ENCODE measurements at places on chromosomes 13 and 19.

DNA sequence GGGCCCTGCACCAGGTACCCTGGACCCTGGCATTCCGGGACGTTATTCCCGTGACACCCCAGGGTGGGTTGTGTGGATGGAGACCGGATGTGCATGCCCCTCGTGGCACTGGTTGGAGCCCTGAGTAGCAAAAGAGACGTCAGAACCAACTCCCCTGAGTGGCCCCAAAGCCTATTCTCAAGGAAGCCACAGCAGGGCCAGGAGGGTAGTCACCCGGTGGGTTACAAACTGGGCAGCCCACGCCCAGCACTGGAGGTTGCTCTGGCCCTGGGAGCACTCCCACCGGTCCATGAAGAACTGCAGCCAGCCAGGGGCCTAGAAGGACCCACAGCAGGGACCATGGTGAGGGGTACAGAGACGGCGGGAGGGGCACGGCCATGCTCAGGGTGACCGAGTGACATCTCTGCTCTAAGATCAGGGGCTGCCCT lies 7.5 kb downstream of the KLF16 start:
- peaks cover 45% of the 10 kb centered on the region for H3K4me1 ChIP-seq
- H3K27ac ChIP-seq, result no peak overlapping the region
- no peaks in the 10 kb centered on the region for H3K36me3 ChIP-seq
- peak overlapping the region; percentile 47 for H3K4me3 ChIP-seq
- H3K27me3 ChIP-seq, result peaks cover 5% of the 10 kb centered on the region
- DNase-seq, result no peak

GRCh38 chr19:10010247-10010691 lies at the start of gene COL5A3:
COL5A3 (minus strand) TSS chr19:10010504; CDS start chr19:10010385, 119 bp downstream.
- H3K27ac ChIP-seq, result no peak within 1 kb of the TSS
- DNase-seq, result no peak
- H3K27me3 ChIP-seq, result peaks cover 62% of the 10 kb centered on the region
- peaks cover 13% of the 10 kb centered on the region for H3K4me1 ChIP-seq
- H3K36me3 ChIP-seq, result no peaks in the 10 kb centered on the region
- H3K4me3 ChIP-seq, result no peak within 1 kb of the TSS

DNA sequence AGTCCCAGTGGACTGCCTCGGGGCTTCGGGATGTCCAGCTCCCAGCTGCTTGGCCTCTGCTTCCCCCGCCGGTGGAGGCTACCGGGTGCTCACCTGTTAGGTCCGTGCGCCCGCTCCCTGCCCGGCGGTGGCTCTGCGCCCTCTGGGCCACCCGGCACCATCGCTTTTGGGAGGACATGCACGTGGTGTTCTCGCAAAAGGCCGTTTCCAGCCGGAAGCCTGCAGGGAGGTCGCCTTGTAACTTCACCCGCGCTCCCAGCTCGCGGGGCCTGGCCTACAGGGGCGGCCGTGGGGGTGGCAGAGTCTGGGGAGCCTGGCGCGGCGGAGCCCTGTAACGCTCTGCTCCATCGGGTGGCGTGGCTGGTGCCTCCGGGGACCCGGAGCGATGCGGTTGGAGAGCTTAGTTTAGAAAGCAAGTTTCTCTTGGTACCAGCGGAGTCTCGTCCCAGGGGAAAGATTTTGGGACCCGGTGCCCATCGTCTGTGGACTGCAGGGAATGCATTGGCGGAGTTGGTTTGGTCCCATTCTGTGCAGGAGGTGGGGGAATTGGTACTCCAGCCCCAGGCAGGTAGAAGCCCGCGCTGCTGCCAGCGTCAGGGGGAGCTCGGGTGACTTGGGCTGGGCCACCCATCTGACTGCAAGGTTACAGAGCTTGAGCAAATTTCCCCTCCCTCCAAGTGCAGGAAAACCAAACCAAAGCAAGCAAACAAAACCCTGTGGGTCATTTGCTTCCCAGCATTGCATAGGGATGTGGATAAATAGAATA lies 673 bp downstream of the SPATA13 start:
- H3K27ac ChIP-seq, result no peak overlapping the region
- H3K4me3 ChIP-seq, result peak overlapping the region; percentile 79
- H3K4me1 ChIP-seq, result peaks cover 33% of the 10 kb centered on the region
- peaks cover 33% of the 10 kb centered on the region for H3K36me3 ChIP-seq
- no peak for DNase-seq

DNA sequence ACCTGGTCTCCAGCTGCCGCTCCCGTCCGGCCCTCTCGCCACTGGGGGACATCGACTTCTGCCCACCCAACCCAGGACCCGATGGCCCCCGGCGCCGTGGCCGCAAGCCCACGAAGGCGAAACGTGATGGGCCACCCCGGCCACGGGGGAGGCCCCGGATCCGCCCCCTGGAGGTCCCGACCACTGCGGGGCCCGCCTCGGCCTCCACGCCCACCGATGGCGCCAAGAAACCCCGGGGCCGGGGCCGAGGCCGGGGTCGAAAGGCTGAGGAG lies 6.7 kb downstream of the PRR12 start:
- DNase-seq, result no peak
- no peak overlapping the region for H3K4me3 ChIP-seq
- peaks cover 81% of the 10 kb centered on the region for H3K36me3 ChIP-seq
- H3K4me1 ChIP-seq, result peaks cover 4% of the 10 kb centered on the region

DNA sequence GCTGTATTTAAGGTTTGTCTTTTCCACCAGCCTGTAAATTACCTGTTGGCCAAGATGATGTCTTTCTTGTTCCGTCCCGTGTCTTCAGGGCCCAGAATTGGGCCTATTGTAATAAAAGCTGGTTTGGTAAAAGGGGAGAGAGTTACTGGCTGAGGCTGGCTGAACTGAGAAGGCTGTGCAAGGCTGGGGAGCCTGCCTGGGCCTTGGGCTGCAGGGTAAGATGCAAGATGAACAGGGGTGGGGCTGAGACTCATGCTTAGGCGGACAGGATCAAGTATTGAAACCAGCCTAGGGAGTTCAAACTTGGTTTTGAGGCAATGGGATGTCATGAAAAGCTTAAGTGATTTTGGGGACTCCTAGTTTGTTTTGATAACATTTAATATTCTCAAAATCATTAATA lies 142.3 kb downstream of the PCCA start:
- peaks cover 1% of the 10 kb centered on the region for H3K4me1 ChIP-seq
- H3K27ac ChIP-seq, result no peak overlapping the region
- H3K27me3 ChIP-seq, result no peaks in the 10 kb centered on the region
- DNase-seq, result no peak
- H3K36me3 ChIP-seq, result no peaks in the 10 kb centered on the region

DNA sequence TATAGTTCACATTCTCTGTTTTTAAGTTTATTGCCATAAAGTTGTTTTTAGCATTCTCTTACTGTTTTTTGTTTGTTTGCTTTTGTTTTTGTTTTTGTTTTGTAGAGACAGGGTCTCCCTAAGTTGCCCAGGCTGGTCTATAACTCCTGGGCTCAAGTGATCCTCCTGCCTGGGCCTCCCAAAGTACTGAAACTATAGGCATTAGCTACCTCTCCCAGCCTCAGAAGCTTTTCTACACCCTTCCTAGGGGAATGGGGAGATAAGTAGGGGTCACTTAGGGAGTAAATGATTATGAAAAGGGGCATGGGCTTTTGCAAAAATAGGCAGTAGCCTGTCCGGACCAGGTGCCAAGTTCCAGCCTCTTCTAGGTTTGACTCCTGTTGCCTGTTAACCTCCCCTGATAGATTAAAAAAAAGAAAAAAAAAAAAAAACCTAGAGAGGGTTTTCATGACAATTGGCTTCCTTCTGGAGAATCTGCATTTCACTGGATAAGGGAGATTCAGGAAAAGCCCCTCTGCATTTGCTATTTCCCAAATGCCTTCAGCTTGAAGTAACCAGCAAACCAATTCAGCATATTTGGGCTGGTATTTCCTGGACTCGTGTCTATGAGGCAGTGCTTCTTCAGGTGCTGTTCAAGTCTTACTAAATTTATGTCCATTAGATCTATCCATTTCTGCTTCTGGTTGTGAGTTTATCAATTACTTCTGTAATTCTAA lies 216.8 kb downstream of the TM9SF2 start:
- H3K4me1 ChIP-seq, result peaks cover 26% of the 10 kb centered on the region
- H3K36me3 ChIP-seq, result no peaks in the 10 kb centered on the region
- no peak for DNase-seq
- no peaks in the 10 kb centered on the region for H3K27me3 ChIP-seq
- H3K4me3 ChIP-seq, result no peak overlapping the region
- no peak overlapping the region for H3K27ac ChIP-seq

All from neuronal stem cell (in vitro differentiated cells).